Posterior vena cava (tissue), 2 donors: ENCODE measurements at places on chromosomes 2 and 18.

DNA sequence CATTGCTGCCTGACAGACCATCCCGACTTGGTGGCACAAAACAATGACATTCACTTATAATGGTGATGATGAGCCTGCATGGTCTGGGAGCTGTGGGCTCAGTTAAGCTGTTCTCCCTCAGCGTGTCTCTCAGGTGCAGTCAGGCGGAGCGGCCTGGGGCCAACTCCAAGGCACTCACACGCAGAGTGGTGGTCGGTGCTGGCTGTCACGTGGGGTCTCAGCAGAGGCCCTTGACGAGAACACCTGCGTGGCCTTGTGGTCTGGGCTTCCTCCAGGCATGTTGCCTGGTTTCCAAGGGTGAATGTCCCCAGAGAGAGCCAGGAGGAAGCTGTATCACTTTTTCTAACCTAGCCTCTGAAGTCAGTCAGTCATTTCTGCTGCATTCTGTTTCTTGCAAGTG is 29.8 kb downstream of the ARMC9 start:
- DNase-seq = no peak

- DNase-seq = no peak
Observed at GRCh38 chr18:3966642-3967358, 488.3 kb downstream of the DLGAP1 start.

DNA sequence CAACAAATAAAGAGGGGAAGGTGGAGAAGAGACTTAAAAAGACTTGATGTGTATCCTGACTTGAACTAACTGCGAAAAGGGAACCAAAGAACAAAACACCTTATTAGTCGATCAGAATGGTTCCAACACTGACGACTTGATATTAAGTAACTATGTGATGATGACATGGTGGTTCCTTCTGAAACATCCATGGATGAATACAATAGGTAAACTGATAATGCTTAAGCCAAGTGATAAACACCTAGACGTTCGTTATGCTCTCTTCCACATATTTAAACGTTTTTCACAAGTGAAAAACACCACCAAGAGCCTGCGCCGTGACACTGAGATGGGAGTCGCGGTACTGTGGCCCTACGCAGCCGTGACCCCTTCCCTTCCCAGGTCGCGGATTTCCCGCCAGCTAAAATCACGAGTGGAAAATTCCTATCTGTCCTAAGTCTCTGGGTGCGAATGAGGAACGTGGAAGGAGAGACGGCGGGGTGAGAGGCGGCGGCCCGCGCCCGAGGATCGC is 797 bp downstream of the TTC32 start:
- DNase-seq = no peak

- no peak for DNase-seq
Observed at GRCh38 chr2:186554850-186555671, 34.8 kb upstream of the ITGAV start.

- peak; percentile 85 for DNase-seq
Observed at GRCh38 chr18:35376393-35376741, 770 bp downstream of the ZNF396 start.

- no peak for DNase-seq
Observed at GRCh38 chr2:151730262-151730975, 3.9 kb downstream of the NEB start.

DNA sequence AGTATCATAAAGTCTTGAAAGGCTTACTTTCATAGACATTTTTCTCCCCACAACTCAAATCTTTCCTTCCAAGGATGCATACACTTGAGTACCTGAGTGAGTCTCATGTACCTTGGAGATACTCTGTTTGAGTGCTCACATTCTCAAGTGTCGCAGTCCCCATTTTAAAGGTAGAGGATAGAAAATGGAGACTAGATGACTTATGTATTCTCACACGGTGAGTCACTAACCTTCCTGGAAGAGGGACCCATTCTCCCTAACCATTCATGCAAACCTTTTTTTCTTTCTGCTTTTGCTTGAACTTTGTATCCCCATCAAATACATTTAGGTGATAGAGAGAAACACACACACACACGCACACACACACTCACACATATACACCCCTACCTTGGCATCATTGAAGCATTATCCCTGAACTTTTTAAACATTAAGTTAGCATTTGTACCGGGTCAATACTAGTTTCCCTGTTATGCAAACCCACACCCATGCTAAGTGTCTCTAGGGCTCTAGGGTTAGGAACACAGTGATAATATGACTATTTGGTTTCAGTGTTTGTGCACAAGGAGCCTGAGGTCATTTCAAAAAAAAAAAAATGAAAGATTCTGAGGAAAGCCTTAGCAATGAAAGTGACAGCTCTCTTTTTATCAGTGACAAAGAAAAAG is 236.2 kb downstream of the IKZF2 start:
- no peak for DNase-seq

GRCh38 chr2:229003256-229003655 is 267.8 kb downstream of the PID1 start:
- DNase-seq = no peak

DNA sequence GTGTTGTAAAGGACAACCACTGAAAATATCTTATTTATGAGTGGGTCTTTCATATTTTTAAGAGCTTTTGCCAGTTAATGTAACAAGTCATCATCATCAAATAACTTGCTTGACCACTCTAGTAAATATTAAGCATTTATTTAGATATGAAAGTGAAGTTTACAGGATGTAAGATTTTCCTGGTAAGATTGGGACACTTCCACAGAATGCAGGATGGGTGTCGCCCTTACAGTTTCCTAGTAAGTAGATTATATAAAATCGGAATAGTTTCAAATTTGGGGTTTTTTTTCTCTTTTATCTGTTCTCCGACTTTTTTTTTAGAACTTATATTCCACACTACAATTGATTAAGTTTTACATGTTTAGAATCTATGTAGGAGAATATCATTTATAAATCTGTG is 14.8 kb upstream of the SLC40A1 start:
- no peak for DNase-seq

DNA sequence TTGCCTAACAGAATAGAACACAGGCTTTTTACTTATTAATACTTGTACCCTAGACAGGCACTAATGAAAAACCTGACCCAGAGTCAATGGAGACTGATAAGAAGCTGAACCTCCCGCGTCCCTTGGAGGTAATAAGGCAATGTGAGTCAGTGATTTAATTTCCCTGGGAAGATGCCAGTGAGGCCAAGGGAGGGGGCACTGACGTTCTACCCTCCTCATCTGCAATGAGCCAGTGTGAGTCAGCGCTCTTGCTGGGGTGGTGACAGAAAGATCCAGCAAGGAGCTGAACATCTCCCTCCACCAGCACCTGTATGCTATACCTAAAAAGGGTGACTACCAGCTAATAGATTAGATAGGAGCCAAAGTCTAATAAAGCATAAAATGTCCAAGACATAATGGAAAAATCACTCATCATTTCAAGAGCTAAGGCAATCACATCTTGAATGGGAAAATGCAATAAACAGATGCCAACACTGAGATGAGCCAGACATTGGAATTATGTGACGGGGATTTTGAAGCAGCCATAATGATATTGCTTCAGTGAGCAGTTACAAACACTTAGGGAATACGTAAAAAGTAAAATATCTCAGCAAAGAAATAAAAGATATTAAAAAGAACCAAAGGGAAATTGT is 116.9 kb downstream of the TPGS2 start:
- DNase-seq = peak; percentile 87

GRCh38 chr2:177872286-177872685 is 200.3 kb downstream of the PDE11A start:
- DNase-seq = no peak

DNA sequence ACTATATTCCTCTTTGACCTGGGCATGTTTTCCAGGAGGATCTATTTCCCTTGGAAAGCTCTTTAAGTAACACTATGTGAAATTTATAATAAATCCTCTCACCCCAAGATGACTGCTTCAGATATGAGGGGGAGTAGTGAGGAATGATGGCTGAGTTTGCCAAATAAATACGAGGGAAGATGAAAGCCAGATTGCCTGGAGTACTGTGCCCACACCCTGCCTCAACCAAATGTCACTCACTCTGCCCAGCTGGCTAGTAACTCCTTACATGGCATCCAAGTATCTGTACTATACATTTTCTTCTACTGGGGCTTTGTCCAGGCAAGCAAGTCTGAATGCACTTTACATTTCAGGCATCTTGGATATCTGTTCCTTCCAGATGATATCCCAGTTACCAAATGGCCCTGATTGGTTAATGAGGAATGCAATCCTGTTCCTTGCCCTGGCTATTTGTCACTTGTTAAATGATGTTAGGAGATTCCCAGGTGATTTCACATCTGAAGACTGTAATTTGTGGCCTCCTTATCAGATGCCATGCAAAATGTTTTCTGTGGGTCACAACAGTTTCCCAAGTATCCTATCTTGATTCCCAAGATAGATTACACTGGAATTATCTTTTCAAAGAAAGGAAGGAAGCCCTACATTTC is 191.8 kb downstream of the IKZF2 start:
- no peak for DNase-seq

DNA sequence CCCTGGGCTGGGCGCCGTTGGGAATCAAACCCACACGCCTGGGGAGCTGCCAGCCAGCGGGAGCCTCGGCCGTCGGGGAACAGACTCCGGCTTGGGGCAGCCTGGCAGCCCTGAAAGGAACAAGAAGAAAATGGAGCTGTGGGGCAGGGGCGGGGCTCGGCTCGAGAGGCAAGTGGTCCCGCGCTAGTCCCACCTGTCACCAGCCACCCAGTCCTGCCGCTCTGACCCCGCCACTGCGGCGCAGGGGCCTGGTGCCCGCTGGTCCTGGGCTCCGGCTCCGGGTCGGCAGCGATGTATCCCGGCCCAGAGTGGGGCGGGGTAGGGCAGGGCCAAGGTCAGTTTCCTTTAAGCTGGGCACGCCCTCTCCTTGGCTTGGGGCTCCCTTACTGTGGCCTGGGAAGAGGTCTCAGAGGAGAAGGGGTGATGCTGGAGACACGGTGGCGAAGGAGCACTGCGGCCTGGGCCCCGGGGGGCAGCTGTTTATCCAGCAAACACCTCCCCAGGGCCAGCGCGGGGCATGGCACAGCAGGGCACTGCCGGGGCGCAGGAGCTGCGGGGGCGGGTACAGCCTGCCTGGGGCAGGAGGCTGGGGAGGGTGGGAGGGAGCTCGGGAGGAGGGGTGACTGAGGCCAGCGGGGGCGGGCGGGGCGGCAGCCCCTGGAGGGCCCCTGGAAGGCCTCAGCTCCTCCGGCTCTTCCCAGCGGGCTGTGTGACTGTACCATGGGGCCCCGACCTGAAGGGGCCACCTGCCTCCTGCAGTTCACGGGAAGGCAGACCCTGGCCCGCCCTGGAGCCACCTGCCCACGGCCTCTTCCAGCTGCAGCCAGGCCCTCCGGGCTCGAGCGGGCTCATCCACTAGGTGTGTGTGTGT is 15.6 kb downstream of the ODC1 start:
- no peak for DNase-seq

GRCh38 chr2:190170673-190171072 is 108.1 kb upstream of the MSTN start:
- no peak for DNase-seq

- no peak for DNase-seq
Observed at GRCh38 chr18:50410008-50410407, 35.2 kb downstream of the SKA1 start.

DNA sequence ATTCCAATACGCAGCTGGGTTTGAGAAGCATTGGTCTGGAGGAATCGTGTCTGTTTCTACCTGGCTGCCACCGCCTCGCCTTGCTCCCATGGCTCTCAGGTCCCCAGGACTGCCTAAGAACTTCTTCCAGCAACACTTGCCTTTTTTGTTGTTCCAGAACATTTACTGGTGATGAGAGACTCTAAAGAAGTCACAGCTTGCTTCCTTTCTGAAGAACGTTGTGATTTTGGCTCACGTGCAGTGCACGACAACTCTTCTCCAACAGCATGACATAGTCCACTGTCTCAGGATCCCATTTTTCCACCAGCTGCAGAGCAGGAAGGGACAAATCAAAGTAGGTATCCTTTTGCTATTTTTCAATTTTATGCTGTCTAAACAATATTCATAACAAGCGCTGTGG is 940.9 kb downstream of the SLC4A3 start:
- no peak for DNase-seq

- no peak for DNase-seq
Observed at GRCh38 chr2:198116756-198117155, 312.4 kb downstream of the PLCL1 start.

- no peak for DNase-seq
Observed at GRCh38 chr18:43830947-43831346, 553.7 kb upstream of the SYT4 start.

DNA sequence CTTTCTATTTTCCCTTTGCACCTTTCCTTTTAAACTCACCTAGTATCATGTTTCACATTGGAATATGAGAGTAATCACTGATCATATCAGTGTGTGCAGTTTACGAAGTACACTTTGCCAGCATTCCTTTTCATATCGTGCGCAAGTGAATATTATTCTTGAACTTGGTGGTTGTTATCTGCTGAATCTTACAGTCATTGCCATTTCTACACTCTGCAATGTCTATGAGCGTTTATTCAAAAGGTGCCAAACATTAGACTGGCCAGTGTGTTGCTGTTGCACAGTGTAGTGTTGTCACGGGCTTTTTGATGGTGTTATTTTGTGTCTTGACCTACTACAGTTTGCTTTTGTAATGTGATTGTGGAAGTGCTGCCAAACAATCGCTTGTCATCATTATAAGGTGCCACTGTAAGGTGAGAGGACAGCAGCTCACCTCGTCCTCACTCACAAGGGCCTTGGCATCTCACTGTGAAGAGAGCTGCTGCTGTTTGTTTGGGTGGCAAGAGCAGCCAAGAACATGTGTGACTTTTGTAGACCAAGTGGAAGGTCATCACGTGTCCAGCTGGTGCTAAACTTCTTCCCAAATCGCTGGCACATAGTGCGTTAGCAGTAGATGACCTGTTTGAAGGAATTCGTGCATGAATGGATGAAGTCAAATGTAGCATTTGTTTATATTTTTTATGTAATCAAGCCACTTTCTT is 113.3 kb downstream of the MYO1B start:
- DNase-seq = no peak

DNA sequence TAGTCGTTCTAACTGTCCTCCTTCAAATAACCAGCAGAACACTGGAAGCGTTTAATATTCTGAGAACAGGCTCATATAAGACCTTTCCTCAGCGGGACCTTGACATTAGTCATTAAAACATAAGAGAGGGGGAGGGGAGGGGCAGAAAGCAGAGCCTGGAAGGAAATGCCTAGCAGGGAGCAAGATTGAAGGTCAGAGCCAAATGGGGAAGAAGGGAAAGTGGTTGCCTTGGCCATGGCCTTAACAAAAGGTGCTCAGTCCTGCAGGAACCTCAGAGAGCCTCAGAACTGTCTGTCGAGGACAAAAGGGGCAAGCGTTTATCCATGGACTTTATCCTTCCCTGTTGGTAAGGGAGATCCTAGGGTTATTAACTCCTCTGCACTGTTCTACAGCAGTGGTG is 856 bp upstream of the PLA2R1 start:
- no peak for DNase-seq

DNA sequence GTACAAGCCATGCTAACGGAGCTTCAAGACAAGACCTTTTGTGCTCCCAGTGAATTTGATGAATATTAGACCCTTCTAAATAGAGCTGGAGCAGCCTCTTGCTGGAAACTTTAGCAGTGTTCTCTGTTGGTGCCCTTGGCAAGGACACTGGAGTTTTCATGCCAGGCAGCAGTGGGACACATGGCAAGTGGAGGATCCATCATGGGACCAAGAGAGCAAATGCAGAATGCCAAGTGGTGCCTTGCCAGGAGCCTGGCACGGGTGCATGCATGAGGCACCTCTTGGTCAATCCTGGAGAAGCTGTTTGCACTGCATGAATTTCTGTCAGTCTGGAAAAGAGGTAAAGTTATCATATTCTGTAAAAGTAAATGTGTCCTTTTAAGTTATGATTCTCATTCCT is 59.1 kb downstream of the NETO1 start:
- DNase-seq = no peak
